Daoy (cell line): ENCODE measurements at places on chromosomes 1 and 21.

DNA sequence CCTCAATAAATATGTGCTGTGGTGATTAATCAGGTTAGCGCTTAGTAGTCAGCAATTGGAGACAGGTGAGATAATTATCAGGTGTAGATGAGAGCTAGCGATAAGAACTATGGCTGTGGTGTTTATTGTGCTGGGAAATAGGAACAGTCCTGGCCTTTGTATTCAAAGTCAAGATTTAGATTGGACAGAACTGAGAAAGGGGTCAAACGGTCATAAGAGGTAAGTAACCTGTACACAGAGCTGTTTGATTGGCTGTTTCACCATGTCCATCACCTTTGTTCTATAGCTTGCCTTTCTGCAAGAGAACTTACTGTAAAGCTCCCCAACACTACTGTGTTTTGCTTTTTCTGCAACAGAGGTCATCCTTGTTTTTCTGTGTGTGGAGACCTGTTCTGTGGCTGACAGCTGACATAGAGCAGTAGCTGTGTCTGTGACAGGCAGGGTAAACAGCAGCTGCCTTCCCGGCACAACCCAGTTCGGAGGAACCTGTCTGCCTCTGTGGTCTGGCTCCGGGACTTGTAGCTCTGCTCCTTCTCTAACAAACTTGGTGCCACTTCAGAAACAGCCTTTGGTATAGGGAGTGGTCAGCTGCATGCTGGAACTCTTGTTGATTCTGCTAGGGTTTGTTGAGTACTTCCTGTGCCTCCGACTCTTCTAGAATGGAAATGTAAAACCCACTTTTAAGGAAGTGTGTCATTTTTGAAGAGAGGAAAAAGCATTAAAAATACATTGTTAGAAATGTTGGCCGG is 21.1 kb upstream of the CDC42 start:
- no peak for DNase-seq

- no peak for DNase-seq
Observed at GRCh38 chr1:28380394-28380793, 10.9 kb downstream of the PHACTR4 start.

DNA sequence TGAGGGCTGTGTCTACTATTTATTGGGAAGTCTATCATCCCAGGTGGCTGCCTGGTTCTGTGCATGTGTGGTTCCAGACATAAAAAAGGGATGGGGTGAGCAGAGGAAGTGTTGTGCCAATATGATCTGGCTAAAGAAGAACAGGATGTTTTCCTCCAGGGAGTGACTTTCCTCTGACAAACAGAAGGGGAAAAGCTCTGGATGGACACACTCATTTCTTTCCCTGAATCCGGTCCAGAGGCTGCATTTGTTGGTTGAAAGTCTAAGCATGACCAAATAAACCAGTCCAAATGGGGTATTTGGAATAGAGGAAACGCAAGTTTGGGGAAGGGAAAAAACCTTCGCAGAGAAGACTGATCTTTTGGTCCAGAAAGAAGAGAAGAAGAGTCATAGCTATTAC is 12.7 kb downstream of the GREM2 start:
- no peak for DNase-seq

- no peak for DNase-seq
Observed at GRCh38 chr1:224851848-224852261, 77.6 kb upstream of the DNAH14 start.

- DNase-seq: no peak
Observed at GRCh38 chr21:32547018-32547417, 38.3 kb downstream of the TCP10L start.

- DNase-seq: no peak
Observed at GRCh38 chr1:216935901-216936300, 212.7 kb upstream of the ESRRG start.

- DNase-seq: peak; percentile 16
Observed at GRCh38 chr1:199954699-199955098, 72.8 kb upstream of the NR5A2 start.

DNA sequence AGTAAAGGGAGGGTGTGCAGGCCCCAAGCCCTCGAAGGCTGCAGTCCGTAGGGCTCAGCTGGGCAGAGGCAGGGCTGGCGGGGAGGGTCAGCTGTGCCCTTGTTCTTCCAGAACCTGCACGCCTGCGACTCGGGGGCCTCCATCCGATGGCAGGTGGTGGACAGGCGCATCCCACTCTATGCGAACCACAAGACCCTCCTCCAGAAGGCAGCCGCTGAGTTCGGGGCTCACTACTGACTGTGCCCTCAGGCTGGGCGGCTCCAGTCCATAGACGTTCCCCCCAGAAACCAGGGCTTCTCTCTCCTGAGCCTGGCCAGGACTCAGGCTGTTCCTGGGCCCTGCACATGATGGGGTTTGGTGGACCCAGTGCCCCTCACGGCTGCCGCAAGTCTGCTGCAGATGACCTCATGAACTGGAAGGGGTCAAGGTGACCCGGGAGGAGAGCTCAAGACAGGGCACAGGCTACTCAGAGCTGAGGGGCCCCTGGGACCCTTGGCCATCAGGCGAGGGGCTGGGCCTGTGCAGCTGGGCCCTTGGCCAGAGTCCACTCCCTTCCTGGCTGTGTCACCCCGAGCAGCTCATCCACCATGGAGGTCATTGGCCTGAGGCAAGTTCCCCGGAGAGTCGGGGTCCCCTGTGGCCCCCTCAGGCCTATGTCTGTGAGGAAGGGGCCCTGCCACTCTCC is 13.6 kb upstream of the LRRC3 start:
- DNase-seq: no peak

GRCh38 chr1:50214717-50215116 is 106.0 kb downstream of the ELAVL4 start:
- DNase-seq: no peak

GRCh38 chr1:180185281-180185680 is 30.6 kb downstream of the QSOX1 start:
- DNase-seq: no peak

- DNase-seq: no peak
Observed at GRCh38 chr1:167659450-167659849, 29.4 kb downstream of the RCSD1 start.
